Activated CD4-positive, alpha-beta T cell treated with anti-CD3 and anti-CD28 coated beads, Interleukin-2, amount 50 U/mL, for 4 hours (primary cell): ENCODE measurements at places on chromosomes 12 and 14.

- DNase-seq: no peak
Measured at GRCh38 chr12:24898185-24898584, 50.7 kb downstream of the BCAT1 start.

DNA sequence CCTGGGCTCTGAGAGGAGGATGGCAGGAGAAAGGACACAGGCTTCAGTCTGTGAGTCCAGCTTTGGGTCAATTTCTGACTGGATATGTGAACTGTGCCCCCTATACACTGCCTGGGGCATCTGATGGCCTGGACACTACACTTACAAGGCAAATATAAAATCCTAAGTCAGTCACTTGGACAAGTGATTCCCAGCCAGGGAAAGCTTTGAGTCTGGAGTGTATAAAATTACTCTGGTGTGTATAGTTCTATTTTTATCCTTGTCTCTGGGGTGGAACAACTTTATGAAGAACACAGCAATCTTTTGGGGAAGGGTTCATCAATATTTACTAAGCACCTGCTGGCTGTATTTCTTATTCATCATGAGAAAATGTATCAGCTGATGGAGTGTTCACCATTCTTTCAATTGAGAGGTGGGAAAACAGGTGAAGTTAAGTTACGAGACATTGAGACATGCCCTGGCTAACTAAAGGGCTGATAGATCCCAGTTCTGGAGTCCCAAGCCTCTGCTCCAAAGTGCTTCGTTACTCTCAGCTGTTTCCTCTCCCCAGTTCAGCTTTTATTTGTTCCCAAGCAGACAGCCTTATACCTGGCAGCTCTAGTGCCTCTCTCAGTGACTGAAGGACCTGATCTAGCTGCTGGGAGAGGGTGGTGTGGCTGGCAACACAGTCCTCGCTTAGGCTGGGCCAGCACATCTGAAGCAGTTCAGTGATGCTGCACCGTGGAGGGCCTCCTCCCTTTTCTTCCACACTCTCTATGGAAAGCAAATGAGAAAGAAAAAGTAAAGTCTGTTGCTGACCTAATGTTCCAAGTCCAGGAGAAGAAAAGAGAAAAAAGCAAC is 30.9 kb downstream of the ZFYVE26 start:
- DNase-seq: no peak

DNA sequence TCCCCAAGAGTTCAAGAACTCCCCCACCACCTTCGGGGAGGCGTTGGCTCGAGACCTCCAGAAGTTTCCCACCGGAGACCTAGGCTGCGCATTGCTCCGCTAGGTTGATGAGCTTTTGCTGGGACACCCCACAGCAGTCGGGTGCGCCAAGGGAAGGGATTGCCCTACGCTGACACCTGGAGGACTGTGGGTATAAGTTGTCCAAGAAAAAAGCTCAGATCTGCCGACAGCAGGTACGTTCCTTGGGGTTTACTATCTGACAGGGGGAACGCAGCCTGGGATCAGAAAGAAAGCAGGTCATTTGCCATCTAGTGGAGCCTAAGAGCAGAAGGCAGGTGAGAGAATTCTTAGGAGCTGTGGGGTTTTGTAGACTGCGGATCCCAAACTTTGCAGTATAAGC is 98.8 kb downstream of the FRMD6 start:
- no peak for DNase-seq

- no peak for DNase-seq
Measured at GRCh38 chr12:126040307-126040706, 975.1 kb downstream of the AACS start.
